Activated CD4-positive, alpha-beta memory T cell treated with anti-CD3 and anti-CD28 coated beads for 36 hours (primary cell): ENCODE measurements at places on chromosomes 16 and 17.
A peak's percentile ranks its signal among the peaks of the same experiment; 100 is the strongest.

DNA sequence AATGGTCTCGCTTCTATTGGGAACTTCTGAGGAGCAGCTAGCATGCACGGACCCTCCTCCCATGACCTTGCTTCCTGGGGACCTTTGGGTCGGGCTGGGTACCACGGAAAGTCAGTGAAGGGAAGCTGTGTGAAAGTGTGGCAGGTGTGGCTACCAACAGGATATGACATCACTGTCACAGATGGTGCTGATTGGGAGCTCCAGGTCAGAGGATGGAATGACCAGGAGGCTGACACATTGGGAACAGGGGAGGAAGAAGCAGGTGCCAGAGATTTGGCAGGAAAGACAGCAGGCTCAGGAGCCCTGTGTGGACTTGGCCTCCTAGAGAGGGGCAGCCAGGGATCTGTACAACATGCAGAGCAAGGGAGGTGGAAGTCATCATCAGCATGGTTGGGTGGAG, 34.0 kb downstream of the CPNE2 start:
- peak; percentile 18 for DNase-seq

DNA sequence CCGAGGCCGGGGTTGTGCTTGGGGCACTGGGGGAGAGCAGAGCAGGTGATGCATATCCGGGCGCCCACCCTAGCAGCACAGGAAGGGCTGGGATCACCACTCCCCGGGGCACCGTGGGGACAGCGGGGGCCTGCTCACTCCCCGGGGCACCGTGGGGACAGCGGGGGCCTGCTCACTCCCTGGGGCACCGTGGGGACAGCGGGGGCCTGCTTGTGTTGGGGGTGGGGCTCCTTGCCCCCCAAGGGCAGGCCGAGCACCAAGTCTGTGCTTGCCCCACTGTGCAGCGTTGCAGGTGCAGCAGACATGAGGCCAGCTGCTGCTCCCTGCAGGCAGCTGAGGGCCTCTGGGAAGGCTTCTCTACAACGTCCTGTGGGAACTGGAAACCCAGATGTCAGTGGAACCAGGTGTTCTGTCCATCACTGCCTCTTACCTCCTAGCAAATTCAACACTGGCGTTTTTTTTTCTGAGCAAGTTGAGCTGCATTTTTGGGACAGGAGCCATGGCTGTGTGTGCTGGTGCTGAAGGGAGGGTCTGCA, 25.0 kb upstream of the ZNF750 start:
- DNase-seq: no peak

DNA sequence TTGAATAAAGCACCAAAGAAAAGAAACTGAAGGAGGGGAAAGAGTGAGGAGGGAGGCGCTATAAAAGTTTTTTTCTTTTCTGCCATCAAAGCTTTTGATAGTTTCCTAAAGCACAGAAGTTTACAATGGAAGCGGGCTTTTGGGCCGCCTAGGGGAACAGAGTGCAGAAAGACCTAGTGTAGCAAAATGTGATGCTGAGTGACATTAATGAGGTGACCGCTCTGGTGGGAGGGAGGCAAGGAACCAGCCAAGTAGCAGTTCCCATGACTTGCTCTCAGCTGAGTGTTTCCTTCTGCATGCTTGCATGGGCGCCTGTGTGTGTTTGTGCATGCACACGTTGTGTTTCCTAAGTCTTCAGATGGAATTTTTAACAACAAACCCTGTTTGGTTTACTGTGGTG, 15.5 kb downstream of the MSI2 start:
- no peak for DNase-seq

GRCh38 chr17:50318501-50319285, 27.2 kb upstream of the XYLT2 start:
- DNase-seq: no peak

GRCh38 chr17:46085522-46085921, 86.5 kb downstream of the STH start:
- DNase-seq: no peak

GRCh38 chr16:27762441-27762840, 212.5 kb downstream of the KATNIP start:
- no peak for DNase-seq

GRCh38 chr16:53785044-53785443, 81.1 kb downstream of the FTO start:
- no peak for DNase-seq

GRCh38 chr17:16515933-16516332, 23.9 kb upstream of the LRRC75A start:
- no peak for DNase-seq

DNA sequence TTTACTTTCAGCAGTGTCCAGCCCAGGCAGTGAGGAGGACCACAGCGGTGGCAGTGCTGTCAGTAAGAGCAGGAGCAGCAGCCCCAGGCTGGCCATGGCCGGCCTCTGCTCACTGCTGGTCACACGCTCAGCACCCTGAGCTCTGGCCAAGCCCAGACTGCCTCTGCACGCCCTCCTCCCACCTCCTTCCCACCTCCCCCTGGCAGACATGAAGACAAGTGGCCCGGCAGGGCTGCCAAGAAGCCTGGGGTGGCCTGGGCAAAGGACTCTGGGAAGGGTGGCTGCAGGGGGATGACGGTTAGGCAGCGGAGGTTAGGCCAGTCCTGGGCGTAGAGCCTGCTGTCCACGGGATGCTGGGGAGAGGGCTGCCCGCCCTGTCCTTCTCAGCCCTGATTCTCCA, at the start of gene C16orf89:
C16orf89 (minus strand) TSS at position 144 of the 400 bp plus-strand sequence; CDS start at position 96, 48 bp downstream.
- DNase-seq: no peak

DNA sequence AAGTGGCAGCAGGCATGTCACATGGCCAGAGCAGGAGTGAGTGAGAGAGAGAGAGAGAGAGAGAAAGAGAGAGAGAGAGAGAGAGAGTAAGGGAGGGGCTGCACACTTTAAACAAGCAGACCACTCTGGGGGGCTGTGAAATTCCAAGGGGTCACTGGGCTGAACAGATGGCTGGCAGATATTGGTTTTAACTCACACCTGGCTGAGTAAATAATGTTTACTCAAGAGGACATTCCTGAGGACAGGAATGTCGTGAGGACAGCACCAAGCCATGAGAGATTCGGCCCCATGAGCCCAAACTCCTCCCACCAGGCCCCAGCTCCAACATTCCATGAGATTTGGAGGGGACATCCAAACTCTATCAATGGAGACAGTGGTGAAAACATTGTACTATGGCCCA, 269.7 kb downstream of the CBLN1 start:
- DNase-seq: no peak

- no peak for DNase-seq
These were observed 29.8 kb downstream of the LAT start for GRCh38 chr16:29014561-29015069.

- peak; percentile 95 for DNase-seq
These were observed at the start of gene POLR2C for GRCh38 chr16:57462209-57462977. Gene POLR2C, plus strand, starts transcription at chr16:57462679. Its CDS starts 46 bp downstream, at chr16:57462725.

DNA sequence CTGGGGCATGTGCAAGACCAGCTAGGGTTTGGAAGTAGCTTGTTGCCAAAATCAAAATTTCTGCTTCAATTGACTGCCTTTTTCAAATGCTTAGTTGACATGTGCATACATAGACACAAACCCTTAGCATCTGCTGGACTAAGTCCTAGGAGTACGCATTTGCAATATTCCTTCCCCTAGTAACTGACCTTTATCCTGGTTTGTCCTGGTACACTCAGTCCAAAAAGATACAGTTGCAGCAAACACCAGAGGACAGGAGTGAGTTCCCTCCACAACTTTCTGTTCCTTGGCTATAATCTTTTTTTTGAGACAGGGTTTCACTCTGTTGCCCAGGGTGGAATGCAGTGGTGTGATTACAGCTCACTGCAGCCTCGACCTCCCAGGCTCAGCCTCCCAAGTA, 290.2 kb upstream of the ERCC4 start:
- DNase-seq: no peak

DNA sequence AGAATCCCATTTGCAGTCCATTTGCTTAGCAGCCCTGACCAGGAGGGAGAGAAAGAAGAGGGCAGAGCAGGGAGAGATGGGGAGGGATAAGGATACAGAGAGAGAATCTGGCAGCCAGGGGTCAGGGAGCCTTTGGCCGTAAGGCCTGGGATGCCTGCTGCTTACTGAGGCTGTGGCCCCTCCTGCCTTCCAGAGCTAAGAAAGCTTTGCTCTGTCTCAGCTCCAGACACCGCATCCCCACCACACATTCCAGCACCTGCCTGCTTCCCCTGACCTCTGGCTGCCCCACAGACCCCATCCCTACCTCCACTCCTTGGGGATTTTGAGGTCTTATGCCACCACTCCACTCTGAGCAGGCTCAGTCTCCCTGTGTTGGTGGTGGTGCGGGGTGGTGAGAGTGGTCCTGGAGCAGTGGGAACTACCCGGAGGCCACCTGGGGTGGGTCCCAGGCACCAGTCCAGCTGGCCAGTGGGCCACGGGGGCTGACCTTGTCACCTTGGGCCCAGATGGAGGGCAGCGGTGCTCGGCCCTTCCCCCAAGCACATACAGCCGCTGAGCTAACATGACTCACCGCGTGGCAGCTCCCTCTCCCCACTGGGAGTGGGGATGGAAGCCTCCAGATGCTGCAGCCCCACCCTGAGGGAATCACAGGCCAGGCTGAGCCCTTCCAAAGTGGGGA, 58.3 kb downstream of the RAI1 start:
- DNase-seq: no peak

GRCh38 chr16:74073456-74073855, 223.2 kb upstream of the PSMD7 start:
- no peak for DNase-seq

DNA sequence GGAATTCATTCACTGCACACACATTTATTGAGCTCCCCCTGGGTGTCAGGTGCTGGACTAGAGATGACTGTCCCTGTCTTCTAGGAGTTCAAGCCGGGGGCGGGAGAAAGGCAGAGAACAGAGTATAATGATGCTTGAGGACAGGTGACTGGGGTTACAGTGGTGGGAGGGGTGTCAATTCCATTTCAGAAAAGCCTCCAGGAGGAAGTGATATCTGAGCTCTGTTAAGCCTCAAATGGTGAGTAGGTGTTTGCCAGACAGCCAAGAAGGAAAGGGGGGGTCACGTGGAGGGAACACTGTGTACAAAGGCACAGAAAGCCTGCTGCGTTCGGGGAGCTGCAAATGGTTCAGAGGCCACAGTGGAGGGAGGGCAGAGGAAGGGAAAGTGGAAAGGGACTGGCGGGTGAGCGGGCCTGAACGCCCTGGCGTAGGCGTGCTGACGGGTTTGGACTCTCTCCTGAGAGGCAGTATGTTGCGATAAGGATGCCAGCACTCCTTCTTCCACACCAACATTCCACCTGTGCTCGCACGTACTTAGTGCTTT, 9.7 kb upstream of the NXPH3 start:
- peak; percentile 65 for DNase-seq

- peak; percentile 75 for DNase-seq
These were observed 13.2 kb downstream of the SLC7A5 start for GRCh38 chr16:87855852-87856715.

DNA sequence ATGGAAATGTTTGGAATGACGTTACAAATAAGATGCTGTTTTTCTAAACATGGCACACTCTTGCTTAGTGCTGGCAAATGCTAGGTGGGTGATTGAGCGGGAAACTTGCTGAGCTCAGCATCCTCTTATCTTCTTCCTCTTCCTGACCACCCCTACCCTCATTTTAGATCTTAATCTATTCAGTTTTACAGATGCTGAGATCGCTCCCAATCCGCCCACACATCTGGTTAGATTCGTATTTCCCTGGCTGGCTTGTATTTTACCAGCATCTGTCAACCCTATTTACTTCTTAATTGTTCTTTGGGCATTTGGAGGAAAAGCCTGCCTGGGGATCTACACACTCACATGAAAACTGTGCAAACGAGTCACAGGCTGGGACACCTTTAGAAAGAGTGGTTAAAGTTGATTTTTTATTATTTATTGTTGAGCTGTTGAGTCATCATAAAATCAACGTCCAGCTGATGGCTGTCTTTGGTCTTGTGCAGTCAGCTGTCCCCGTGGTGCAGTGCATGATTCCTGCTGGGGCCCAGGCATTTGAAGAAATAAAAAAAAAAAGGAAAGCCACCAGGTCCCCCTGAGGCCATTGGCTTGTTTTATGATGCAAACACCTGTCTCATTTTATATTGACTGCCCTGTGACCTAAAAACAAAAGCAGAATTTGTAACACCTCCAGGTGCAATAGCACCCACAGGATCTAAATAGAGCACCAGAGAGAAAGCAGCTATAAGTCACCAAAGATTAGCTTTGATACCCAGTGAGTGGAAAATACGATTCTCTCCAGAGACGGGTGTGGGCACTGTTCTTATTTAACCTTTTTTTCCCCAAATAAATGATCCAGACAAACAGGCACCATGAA, 258.6 kb downstream of the HS3ST3B1 start:
- DNase-seq: no peak

GRCh38 chr17:70871180-70871818, 702.0 kb downstream of the KCNJ2 start:
- DNase-seq: no peak

DNA sequence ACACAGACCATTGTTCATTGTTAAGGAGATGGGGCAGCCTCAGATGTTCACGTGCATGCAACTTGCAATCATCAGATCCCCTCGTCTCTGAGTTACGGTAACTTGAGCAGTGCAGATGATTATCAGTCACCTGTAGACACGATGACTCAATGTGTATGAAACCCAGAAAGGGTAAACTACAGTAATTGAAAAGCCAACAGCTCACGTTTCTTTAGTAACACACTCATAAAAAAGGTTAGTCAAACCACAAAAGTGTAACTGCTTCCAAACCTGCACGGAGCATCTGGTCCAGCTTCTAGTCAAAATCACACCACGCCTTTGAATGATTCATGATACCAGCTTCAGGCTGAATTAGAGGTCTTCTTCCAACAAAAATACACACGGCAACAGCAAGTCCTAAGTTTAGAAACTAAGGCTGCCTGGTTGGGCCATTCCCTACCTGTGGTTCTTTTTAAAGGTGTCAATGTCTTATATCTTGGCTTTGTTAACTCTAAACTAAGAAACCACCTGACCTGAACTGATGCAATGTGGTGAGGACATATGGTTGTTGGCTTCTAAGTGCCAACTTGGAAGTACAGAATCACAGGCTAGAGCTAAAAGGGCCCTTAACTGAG, 32.3 kb downstream of the GRB7 start:
- DNase-seq: peak; percentile 82

- DNase-seq: no peak
These were observed 45.3 kb downstream of the REXO5 start for GRCh38 chr16:20851601-20852000.

GRCh38 chr16:85350146-85350728, 238.0 kb upstream of the CIBAR2 start:
- DNase-seq: no peak

- no peak for DNase-seq
These were observed 191.3 kb downstream of the NTN1 start for GRCh38 chr17:9212376-9213302.

GRCh38 chr17:1829216-1829591, 498 bp downstream of the SMYD4 start:
- peak; percentile 25 for DNase-seq

DNA sequence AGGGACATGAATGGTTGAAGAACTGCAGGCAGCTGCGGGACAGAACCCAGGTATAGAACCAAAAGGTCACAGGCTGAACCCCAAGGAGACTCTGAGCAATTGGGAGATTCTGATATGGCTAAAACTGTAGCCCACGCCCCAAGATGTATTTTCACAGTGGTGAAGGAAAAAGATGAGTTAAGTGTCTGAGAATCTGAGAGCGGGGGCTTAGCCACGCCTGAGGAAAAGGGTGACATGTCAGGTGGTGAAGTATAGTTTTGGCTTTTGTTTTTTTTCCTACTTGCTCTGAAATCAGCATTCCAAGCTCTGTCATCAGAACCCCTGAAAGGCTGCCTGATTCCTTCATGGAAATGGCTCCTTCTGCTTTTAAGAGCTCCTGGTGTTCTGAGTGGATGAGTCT, 73.3 kb downstream of the AKAP1 start:
- no peak for DNase-seq

- no peak for DNase-seq
These were observed 67.9 kb downstream of the CEP95 start for GRCh38 chr17:64574646-64575045.

GRCh38 chr17:61203671-61204131, 195.9 kb upstream of the TBX2 start:
- no peak for DNase-seq
